T-helper 22 cell (primary cell): ENCODE measurements at places on chromosomes 7 and 10.

DNA sequence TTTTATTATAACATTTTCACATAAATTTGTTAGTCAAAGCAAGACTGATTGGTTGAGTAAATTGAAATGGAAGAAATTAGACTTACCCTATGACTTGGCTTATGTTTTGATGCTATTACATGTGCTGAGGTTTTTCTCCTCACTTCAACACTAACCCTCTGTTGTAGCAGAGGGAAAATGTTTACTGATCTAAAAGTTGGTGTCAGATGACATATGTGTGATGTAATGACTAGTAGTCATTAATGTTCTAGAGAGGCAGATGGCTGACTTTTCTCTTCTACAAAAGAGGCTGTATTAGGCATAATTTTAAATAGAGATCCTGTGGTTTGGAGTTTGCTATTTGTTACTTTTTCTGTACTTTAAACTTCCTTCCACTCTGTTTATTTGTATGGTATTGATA is 266.0 kb downstream of the BBS9 start:
- DNase-seq = no peak

DNA sequence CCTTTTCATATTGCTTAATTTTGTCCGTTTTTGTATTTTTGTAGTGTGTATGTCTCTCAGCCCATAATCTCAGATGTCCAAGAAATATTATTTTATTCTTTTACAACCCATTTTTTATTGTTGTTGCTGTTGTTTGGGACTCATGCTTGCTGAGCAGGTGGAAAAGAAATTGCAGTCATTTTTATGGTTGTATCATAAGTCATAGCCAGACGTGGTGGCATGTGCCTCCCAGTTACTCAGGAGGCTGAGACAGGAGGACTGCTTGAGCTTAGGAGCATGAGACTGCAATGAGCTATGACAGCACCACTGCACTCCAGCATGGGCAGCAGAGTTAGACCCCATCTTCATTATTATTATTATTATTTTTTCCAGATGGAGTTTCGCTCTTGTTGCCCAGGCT is 117.8 kb downstream of the EPC1 start:
- DNase-seq = no peak

DNA sequence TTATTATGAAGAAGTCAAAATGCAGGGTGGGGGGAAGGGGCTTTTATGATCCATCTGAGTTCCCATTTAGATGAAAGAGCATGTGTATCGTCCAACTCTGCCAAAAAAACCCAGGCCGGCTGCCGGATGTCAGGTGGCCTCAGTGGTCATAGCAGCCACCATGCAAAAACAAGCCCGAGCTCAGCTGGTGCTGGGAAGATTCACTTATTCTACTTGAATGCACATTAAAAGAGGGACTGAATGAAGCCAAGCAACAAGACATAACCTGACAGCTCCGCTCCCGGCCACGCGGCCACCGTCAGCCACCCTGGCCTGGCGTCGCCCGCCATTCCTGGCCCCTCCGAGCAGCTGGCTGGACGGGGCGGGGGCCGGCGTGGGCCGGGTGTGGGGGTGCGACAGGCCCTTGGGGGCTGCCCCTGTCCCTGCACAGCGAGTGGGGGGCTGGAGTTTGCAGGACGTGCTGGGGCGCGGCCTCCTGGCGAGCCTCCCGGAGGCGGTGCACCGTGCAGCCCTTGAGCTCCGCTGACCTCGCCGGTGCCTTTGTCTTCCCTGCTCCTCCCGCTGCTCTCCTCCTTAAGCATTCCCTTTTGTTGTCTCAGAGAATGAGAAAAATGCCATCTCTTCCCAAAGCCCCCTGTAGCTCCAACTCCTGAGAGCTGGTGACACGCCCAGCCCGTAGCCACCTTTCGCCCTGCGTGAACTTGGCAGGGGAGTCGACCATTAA is 67.8 kb downstream of the EBF3 start:
- no peak for DNase-seq

DNA sequence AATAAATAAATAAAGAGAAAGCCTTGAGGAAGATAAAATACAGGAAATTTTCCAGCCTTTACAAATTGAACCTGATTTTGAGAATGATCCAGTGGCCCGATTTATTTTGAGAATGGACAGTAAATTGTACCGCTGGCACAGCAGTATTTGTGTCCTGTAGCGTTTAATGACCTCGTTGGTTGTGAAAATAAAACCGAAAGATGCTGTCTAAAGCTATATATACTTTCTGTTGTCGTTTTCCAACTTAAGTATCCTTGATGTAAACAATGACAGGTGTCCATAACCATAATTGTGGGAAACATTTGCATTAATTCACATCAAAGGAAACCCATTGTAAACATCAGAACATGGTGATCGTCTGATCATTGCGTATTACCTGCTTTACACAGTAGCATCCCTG is 38.8 kb downstream of the TBXAS1 start:
- no peak for DNase-seq

GRCh38 chr7:116499168-116500077 is at the start of gene CAV2:
TSS of gene CAV2 (plus strand) at chr7:116499738. CDS start at chr7:116499782, 44 bp downstream.
- no peak for DNase-seq

- no peak for DNase-seq
These were observed 11.0 kb upstream of the RASSF4 start for GRCh38 chr10:44948642-44949041.
